GM06990 (cell line): ENCODE measurements at places on chromosomes 3 and 15.

DNA sequence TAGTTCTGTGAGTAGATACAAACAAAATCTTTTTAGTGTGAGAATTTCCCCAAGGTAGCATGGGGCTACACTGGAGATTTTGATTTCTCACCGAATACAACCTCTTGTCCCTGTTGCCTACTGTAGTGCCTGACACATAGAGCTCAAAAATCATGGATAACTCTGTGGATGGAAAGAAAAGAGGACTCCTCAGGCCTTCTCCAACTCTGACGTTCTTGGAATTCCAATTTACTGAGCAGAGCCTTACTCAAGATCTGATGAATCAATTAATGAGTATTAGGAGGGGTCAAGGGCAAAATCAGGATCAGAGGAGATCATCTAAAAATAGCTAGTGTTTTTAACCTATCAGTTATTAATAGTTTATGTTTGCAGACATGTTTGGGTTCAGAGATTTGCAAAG, 46.7 kb upstream of the PYDC2 start:
- DNase-seq: no peak

DNA sequence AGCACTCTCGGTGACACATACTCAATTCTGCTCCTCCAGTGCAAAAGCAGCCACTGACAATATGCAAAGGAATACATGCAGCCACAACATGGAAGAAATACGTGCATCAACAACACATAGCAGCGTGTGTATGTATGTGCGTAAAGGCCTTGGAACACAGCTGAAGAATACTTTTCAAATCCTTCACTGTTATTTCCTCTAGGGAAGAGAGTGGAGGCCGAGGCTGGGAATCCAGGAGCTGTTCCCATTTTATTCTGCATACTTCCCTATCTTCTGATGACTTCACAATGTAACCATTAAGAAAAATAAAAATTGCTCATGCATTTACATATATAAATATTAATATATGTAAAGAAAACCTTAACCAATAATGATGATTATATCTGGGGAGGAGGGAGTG, 36.6 kb upstream of the MGLL start:
- no peak for DNase-seq

GRCh38 chr3:146368882-146369523, 100.4 kb downstream of the PLSCR2 start:
- no peak for DNase-seq

GRCh38 chr3:108806316-108806715, 16.3 kb upstream of the TRAT1 start:
- DNase-seq: no peak

GRCh38 chr15:74179101-74179841, 5.8 kb downstream of the ISLR start:
- DNase-seq: no peak

DNA sequence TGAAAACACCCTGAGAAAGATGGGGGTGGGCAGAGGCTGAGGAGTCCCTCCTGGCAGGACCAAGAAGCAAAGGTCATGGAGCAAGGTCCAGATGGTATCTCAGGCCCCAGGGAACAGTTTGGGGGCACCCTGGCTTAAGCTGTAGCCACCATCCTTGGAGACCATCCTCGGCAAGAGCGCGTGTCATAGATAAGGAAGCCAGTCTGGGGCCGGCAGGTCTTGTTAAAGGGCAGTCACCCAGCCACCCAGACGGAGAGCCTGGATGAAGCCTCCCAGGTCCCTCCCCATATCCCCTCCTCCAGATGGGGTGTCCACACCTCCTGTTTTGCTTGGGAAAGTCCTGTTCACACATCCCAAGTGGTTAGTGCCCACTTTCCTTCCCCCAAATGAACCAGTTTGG, 191.1 kb downstream of the KLF13 start:
- DNase-seq: no peak

DNA sequence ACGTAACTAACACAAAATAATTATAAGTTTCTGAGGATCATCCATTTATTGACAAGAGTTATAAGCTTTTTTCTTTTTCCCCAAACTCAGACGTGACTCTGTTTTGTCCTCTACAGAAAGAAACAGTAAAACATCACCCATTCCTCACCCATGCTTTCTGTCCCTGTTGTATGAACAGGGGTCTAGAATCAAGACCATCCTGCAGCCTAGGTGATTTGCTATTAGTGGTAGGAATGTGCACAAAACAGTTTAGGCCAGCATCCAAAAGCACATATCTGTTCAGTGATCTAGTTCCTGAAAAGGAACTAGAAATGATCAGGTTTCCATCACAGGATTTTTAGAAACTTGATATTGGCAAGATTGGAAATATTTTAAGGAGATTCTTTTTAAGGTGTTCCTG, 527.6 kb downstream of the SOX2 start:
- no peak for DNase-seq

GRCh38 chr3:107796791-107797190, 274.0 kb downstream of the BBX start:
- no peak for DNase-seq

DNA sequence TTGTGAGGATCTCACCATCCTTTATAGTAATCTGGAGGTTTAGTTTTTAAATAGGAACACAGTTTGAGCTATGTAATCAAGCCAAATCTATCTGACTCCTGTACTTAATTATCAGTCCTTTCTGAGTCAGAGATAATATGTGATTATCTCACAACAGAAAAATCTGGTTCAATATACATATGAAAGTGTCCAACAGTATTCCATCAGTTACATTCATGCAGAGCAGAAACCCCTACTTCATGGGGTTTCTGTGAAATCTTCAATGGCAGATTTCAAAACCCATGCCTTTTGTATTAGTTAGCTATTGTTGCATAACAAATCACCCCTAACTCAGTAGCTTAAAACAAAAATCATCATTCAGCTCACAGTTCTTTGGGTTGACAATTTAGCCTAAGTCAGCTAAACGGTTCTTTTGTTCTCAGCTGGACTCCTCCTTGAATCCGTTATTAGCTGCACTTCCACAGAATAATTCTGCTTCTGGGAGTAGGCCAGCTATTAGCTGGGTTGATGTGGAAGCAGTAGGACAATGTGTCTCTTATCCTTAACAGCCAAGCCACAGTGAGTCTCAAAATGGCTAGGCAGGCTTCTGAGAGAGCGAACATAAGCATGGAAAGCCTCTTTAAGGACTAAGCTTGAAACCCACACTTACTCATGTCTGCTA, 42.9 kb upstream of the ARPP21 start:
- DNase-seq: no peak
